ENCODE measurements at places on chromosomes 6 and 20.
A peak's percentile ranks its signal among the peaks of the same experiment; 100 is the strongest.

DNA sequence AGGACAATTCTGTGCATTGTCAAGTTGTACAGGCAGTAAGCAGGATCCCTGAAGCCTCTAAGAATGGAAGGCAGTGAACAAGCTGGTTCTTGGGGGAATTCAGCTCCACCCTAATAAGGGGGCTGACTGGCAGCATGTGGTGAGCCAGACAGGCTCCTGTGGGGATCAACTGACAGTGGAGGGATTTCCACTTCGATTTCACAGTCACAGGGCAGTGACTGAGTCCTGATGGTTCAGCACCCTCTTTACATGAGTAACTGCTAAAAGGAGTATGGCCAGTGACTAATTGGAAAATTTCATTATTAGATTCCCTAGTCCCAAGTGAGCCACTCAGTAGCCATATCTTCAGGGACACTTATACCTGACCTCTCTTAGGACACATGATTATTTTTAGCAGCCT lies 78.4 kb downstream of the NDUFAF5 start:
- DNase-seq, result no peak

- DNase-seq, result peak; percentile 57
Observed at GRCh38 chr6:139296927-139297326, 5.1 kb upstream of the TXLNB start.

DNA sequence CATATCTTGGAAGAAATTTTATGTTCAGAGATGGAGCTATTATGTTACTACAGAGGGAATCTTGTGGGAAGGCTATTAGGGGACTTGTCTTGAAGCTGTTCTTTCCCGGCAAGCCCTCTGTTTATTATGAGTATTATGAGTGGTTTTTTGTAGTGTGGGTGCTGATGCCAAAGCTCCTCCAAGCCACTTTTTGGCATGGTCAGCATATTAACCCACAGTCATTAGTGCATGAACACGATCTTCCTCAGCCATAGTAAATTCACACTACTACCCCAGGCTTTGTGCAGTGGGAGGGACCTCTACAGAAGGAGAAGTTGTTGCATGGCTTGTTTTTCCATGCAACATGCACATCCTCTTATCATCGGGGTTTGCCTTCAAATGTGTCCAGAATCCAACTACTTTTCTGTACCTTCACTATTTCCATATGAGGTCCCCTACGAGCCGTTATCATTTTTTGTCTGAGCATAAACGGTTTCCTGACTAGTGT lies 6.5 kb upstream of the BMP6 start:
- no peak for DNase-seq

DNA sequence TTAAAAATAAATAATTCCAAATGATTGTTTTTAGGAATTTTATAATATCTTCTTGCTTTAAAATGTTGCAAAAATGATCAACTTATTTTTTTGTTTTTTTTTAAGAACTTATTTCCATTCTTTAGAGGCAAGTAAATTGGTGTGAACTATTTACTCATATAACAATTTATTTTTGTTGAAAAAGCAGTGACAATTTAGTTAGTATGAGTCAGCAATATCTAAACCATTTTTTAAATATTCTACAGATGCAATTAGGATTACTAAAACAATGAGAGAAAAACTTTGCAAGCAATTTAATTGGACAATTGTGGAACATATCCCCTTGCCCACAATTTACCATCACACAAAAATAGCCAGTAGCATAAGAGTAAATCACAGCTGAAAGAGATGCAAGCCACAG lies 319.5 kb downstream of the MEI4 start:
- DNase-seq, result no peak

DNA sequence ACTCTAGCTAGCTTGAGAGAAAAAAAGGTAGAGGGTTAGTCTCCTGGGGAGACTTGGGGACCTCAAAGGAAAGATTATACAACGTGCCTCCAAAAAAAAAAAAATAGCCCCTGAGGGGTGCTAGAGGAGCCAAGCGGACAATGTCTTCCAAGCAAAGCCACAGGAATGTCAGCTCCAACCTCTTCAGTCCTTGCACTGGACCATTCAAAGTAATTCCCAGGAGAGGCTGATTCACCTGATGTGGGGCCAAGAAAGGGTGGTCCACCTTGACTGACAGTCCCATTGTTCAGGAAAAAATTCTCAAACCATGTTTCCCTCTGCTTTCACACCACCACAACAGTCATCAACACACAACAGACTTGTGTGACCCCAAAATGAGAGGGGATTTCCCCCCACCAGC lies 30.7 kb downstream of the ASIP start:
- no peak for DNase-seq

- no peak for DNase-seq
Observed at GRCh38 chr20:48564982-48565539, 262.7 kb downstream of the PREX1 start.

DNA sequence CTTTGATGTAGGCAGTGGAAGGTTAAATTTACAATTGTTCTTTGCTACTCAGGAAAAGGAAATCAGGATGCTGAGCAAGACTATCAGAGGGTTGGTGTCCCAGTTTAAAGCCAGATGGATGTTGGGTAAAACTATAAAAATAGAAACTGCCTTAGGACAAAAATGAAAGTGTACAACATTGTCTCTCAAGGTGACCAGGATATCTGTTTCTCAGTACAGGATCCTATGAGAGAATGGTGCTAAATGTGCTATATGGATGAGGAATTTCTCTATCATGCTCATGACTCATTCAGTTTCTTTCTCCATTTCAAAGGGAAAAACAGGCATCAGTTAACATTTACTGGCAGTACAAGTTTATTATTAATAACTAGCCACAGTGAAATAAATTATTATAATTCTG lies 534.2 kb upstream of the GJE1 start:
- no peak for DNase-seq

DNA sequence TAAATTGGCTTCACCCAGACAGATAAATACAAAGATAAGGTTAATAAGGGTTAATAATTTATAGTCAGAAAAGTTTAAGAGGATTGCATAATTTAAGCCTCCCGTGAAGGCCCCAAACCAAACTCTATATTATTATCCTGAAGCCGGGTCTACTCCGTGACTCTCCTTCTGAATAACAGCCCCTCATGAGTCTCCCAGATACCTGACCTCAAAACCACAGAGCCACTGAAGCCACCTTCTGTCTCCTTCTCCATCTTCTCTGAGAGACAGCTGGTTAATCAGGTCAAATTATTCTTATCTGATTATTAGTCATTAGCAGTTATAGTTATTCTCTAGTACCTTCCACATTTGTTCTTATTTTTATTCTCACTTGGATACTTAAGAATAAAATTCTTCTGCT lies 569.2 kb upstream of the AGPAT4 start:
- no peak for DNase-seq

DNA sequence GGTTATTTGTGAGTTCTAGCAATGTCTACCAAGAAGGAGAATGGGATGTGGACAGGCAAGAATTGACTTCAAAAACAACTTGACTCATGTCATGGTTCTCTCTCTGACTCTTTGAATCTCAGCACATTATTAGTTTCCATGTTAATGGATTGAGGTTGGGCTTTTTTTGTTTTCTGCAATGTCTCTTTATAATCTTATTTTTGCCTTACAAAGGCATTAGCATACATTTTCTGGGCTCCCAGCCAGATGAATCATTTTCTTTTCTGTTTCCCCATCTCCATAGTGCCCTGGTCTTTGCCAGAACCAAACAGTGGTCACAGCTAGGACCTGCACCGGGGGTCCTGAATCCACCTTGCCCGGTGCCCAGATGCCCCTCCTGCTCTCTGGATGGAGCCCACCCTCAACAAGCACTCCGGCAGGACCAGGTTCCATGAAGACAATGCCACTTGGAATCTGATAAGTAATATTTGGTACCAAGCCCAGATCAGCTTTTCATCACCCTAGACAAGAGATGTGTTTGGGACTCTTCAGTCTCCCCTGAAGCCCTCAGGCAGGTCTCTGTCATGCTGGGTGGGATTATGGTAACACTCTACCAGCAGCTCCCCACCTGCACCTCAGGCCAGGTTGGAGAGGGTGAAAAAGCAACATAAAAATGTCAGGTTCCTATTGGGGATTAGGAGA lies 266.7 kb upstream of the SULF2 start:
- no peak for DNase-seq

GRCh38 chr6:3500262-3501014 lies 43.6 kb upstream of the SLC22A23 start:
- no peak for DNase-seq

GRCh38 chr20:34403908-34404307 lies 40.8 kb downstream of the ITCH start:
- no peak for DNase-seq

DNA sequence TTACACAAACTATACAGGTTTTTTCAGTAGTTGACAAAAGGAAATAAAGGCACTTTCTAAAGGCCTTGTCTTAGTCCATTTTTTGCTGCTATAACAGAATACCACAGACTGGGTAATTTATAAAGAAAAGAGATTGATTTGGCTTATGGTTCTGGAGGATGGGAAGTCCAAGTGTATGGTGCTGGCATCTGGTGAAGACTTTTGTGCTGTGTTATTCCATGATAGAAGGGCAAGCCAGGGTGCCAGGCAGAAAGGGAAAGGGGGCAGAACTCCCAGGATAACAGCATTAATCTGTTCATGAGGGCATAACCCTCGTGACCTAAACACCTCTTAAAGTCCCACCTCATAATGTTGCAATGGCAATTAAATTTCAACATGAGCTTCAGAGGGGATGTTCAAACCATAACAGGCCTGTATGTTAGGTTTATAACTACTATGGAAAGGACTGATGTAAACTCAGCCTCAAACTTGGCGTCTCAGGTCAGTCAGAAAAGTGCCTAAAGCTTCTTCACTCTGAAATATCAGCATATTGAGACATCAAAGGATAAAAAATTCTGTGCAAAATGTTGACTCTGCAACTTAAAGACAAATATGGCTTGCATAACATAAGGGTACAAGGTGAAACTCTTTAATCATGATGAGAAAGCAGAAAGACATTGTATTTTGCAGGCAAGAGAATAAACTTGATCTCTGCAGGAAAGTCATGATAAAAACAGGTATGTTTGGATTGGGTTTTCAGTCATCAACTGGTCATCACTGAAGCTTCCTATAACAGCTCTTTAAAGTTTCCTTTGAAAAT lies 42.8 kb downstream of the RNF217 start:
- DNase-seq, result no peak

- DNase-seq, result no peak
Observed at GRCh38 chr6:166500246-166500645, 86.2 kb downstream of the RAMACL start.

DNA sequence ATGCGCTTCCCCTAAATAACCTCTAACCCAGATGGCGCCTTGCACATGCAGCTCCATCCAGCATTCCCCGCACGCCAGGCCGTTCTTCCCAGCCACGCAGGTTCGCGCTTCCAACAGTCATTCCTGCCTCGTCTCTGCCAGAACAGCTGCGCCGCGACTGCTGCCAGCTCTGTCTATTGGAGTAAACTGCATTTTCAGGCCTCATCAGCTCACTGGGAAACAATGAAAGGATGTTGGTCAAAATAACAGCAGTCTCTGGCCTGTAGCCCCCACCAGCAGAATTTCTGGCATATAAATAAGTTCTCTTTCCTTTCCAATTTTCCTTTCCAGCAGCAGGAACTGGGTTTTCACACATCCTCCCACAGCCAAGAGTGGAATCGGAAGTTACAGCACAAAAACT lies 14.6 kb downstream of the NRSN1 start:
- DNase-seq, result no peak
